ENCODE measurements at places on chromosomes 2 and 18.

- DNase-seq: no peak
These were observed 12.0 kb upstream of the GTF2A1L start for GRCh38 chr2:48605482-48606175.

DNA sequence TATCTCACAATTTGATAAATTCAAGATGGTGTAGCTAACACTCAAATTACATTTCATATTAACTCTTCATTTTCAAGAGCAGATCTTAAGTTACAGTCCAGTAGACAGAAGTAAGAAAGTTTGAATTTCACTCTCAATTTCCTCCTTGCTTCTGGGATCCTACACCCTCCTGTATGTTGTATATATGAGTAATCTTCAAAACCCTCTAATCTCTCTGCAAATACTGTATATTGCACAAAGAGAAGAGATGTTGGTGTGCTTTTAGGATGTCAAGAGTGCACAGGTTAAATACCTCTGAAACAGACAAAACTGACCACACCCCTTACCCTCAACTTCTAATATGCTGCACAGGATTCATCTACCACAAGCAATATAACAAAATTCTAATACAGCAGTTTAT is 6.7 kb downstream of the CHST9 start:
- DNase-seq: no peak

GRCh38 chr2:48541666-48542389 is 11.9 kb downstream of the STON1 start:
- DNase-seq: no peak

- DNase-seq: no peak
These were observed 68.9 kb upstream of the EFEMP1 start for GRCh38 chr2:55992455-55992854.

- DNase-seq: no peak
These were observed 265.3 kb downstream of the TWIST2 start for GRCh38 chr2:239113171-239113570.

- no peak for DNase-seq
These were observed 127.4 kb downstream of the CCDC102B start for GRCh38 chr18:68925268-68925667.
